ENCODE measurements at places on chromosomes 12 and 14. TPM values are rescaled to one million over a fixed set of nuclear protein-coding genes. Genes with fewer than 3 reads are reported as not detected.

The TAS2R46 gene
- 3.2 TPM for total RNA-seq

- no peaks in the 10 kb centered on the region for H3K4me1 ChIP-seq
- H3K27me3 ChIP-seq: no peaks in the 10 kb centered on the region
- no peak for DNase-seq
- no peaks in the 10 kb centered on the region for H3K36me3 ChIP-seq
These were observed 1137.1 kb downstream of the FSCB start for GRCh38 chr14:43369710-43370564.

DNA sequence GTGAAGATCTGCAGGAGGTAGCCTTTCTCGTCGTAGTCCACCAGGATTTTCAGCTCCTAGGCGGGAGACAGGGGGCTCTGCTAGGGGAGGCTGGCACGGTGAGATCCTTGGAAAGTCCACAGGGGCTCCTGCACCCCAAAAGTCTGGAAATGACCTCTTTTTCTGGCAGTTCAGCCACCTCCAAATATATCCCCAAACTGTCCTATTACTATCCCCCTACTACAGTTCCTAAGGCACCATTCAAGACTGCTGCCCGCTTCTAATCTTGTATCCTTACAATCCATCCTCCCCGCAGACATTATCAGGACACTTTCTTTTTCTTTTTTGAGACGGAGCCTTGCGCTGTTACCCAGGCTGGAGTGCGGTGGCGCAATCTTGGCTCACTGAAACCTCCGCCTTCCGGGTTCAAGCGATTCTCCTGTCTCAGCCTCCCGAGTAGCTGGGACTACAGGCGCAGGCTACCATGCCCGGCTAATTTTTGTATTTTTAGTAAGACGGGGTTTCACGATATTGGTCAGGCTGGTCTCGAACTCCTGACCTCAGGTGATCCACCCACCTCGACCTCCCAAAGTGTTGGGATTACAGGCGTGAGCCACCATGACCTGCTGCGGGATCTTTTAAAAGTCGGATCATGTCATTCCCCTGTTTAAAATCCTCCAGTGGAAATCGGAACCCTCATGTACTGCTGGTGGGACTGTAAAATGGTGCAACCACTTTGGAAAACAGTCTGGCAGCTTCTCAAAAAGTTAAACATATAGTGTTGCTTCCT is 18.5 kb downstream of the HPD start:
- DNase-seq: no peak
- peak overlapping the region; percentile 78 for H3K27ac ChIP-seq
- H3K4me3 ChIP-seq: peak overlapping the region; percentile 64
- no peaks in the 10 kb centered on the region for H3K27me3 ChIP-seq

- no peaks in the 10 kb centered on the region for H3K36me3 ChIP-seq
- H3K4me1 ChIP-seq: no peaks in the 10 kb centered on the region
- no peak overlapping the region for H3K27ac ChIP-seq
- no peak overlapping the region for H3K4me3 ChIP-seq
- H3K27me3 ChIP-seq: no peaks in the 10 kb centered on the region
- no peak for DNase-seq
These were observed 42.2 kb downstream of the ZCRB1 start for GRCh38 chr12:42283739-42284138.

DNA sequence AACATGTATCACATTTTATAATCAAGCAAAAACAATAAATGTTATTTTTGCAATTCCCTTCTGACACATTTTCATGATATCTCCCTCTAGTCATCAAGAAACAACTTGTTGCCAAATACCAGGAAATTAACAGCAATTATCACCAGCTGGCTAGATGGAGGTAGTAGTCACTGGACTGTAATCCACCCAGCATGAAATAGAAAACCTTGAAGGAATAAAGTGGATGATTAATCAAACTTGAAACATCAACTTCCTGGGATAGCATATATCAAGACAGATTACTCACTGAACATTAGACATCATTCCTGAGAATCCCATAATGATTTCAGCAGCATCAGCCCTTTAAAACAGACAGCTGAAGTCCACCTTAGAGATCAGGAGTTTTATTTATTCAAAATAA is 259.0 kb downstream of the CCDC59 start:
- no peaks in the 10 kb centered on the region for H3K27me3 ChIP-seq
- H3K36me3 ChIP-seq: no peaks in the 10 kb centered on the region
- no peak overlapping the region for H3K4me3 ChIP-seq
- H3K4me1 ChIP-seq: no peaks in the 10 kb centered on the region
- H3K27ac ChIP-seq: no peak overlapping the region

DNA sequence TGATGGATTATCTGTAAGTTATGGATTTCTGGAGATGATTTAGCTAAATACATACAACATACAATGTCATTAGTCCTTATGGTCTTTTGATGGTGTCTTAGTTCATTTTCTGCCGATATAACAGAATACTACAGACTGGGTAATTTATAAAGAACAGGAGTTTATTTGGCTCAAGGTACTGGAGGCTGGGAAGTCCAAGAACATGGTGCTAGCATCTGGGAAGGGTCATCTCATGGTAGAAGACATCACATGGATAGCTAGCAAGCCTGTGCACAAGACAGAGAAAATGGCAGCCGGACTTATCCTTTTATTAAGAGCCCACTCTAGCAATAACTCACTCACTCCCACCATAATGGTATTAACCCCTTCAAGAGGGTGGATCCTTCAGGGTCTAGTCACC is 24.2 kb downstream of the KLHL28 start:
- H3K36me3 ChIP-seq: peaks cover 6% of the 10 kb centered on the region
- no peak overlapping the region for H3K27ac ChIP-seq
- H3K27me3 ChIP-seq: no peaks in the 10 kb centered on the region
- DNase-seq: no peak
- no peaks in the 10 kb centered on the region for H3K4me1 ChIP-seq
- no peak overlapping the region for H3K4me3 ChIP-seq

- peak; percentile 25 for DNase-seq
- peaks cover 10% of the 10 kb centered on the region for H3K36me3 ChIP-seq
- peak overlapping the region; percentile 94 for H3K4me3 ChIP-seq
- no peaks in the 10 kb centered on the region for H3K27me3 ChIP-seq
- H3K27ac ChIP-seq: peak overlapping the region; percentile 100
These were observed 2.8 kb downstream of the ZFP36L1 start for GRCh38 chr14:68789821-68790643.

DNA sequence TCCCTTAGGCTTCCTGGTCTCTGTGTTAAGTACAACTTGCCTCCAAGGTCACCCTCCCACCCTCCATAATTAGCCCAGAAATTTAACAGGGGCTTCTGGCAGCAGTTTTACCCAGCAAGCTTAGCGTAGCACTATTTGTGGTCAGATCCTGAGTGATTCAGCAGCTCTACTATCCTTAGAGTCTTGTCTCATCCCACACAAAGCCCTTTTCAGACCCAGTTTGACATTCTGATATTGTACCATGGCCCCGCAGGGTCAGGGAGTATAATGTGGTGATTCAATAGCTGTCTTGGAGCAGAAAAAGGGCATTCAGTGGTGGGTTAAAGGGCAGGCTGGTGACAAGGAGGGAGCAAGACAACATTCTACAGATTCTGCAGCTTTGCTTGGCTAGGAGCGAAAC is 153.8 kb upstream of the DDHD1 start:
- DNase-seq: no peak
- H3K27ac ChIP-seq: peak overlapping the region; percentile 22
- no peaks in the 10 kb centered on the region for H3K36me3 ChIP-seq
- H3K4me3 ChIP-seq: no peak overlapping the region

DNA sequence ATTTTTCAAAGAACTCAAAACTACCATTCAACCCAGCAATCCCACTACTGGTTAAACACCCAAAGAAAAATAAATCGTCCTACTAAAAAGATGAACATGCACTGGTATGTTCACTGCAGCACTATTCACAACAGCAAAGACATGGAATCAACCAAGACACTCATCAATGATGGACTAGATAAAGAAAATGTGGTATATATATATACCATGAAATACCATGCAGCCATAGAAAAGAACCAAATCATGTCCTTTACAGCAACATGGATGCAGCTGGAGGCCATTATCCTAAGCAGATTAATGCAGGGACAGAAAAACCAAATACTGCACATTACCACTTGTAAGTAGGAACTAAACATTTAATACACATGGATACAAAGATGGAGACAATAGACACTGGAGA is 3.8 kb upstream of the ANO6 start:
- H3K27ac ChIP-seq: no peak overlapping the region
- no peaks in the 10 kb centered on the region for H3K4me1 ChIP-seq
- H3K27me3 ChIP-seq: no peaks in the 10 kb centered on the region
- no peaks in the 10 kb centered on the region for H3K36me3 ChIP-seq

The LHX5 gene
- total RNA-seq: not detected

- H3K27me3 ChIP-seq: no peaks in the 10 kb centered on the region
- no peak overlapping the region for H3K4me3 ChIP-seq
- DNase-seq: no peak
- H3K36me3 ChIP-seq: no peaks in the 10 kb centered on the region
These were observed 377.0 kb downstream of the NPAS3 start for GRCh38 chr14:33315721-33316120.

The GPD1 gene
- total RNA-seq: 235 TPM

DNA sequence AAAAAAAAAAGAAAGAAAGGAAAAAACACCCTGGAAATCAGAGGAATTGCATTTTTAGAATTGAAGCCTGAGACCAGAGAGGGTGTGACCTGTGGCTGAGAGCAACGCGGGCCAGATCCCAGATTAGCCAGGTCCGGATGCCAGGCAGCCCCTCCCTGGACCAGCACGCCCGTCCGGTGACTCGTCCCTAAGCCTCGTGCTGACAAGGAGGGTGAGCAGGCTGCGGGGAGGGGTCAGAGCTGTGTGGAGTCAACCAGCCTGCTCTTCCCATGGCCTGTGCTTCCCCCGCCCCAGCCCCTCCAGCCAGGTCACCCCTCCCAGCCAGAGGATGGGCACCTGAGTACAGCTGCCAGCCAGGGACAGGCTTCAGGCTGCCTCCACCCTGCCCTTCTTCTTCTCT is 4.2 kb upstream of the KLC1 start:
- H3K4me1 ChIP-seq: peaks cover 5% of the 10 kb centered on the region
- H3K36me3 ChIP-seq: no peaks in the 10 kb centered on the region
- DNase-seq: peak; percentile 67
- H3K27me3 ChIP-seq: no peaks in the 10 kb centered on the region
- peak overlapping the region; percentile 13 for H3K4me3 ChIP-seq
- H3K27ac ChIP-seq: peak overlapping the region; percentile 77

GRCh38 chr12:121805171-121806008 is 1.6 kb downstream of the SETD1B start:
- H3K4me3 ChIP-seq: peak overlapping the region; percentile 80
- peak overlapping the region; percentile 100 for H3K27ac ChIP-seq
- H3K36me3 ChIP-seq: no peaks in the 10 kb centered on the region
- no peaks in the 10 kb centered on the region for H3K4me1 ChIP-seq
- no peak for DNase-seq

GRCh38 chr14:106395456-106396050 is 869.2 kb downstream of the TMEM121 start:
- H3K4me3 ChIP-seq: no peak overlapping the region
- H3K27ac ChIP-seq: no peak overlapping the region
- no peak for DNase-seq
- H3K36me3 ChIP-seq: no peaks in the 10 kb centered on the region
- no peaks in the 10 kb centered on the region for H3K4me1 ChIP-seq

GRCh38 chr14:47207617-47208016 is 467.8 kb downstream of the MDGA2 start:
- no peaks in the 10 kb centered on the region for H3K27me3 ChIP-seq
- DNase-seq: no peak
- H3K36me3 ChIP-seq: no peaks in the 10 kb centered on the region

GRCh38 chr12:88805286-88805685 is 225.0 kb upstream of the KITLG start:
- no peak for DNase-seq
- no peaks in the 10 kb centered on the region for H3K27me3 ChIP-seq
- H3K36me3 ChIP-seq: no peaks in the 10 kb centered on the region
- H3K4me3 ChIP-seq: no peak overlapping the region
- H3K4me1 ChIP-seq: no peaks in the 10 kb centered on the region

The TAS2R8 gene
- not detected for total RNA-seq

- H3K4me3 ChIP-seq: no peak overlapping the region
- no peak for DNase-seq
- H3K27ac ChIP-seq: no peak overlapping the region
- no peaks in the 10 kb centered on the region for H3K36me3 ChIP-seq
- no peaks in the 10 kb centered on the region for H3K4me1 ChIP-seq
These were observed 11.3 kb upstream of the PLBD2 start for GRCh38 chr12:113347107-113347506.

- H3K4me1 ChIP-seq: no peaks in the 10 kb centered on the region
- H3K4me3 ChIP-seq: no peak overlapping the region
- H3K27me3 ChIP-seq: no peaks in the 10 kb centered on the region
- no peak overlapping the region for H3K27ac ChIP-seq
- no peaks in the 10 kb centered on the region for H3K36me3 ChIP-seq
These were observed 7.3 kb downstream of the CLEC7A start for GRCh38 chr12:10122689-10123088.

DNA sequence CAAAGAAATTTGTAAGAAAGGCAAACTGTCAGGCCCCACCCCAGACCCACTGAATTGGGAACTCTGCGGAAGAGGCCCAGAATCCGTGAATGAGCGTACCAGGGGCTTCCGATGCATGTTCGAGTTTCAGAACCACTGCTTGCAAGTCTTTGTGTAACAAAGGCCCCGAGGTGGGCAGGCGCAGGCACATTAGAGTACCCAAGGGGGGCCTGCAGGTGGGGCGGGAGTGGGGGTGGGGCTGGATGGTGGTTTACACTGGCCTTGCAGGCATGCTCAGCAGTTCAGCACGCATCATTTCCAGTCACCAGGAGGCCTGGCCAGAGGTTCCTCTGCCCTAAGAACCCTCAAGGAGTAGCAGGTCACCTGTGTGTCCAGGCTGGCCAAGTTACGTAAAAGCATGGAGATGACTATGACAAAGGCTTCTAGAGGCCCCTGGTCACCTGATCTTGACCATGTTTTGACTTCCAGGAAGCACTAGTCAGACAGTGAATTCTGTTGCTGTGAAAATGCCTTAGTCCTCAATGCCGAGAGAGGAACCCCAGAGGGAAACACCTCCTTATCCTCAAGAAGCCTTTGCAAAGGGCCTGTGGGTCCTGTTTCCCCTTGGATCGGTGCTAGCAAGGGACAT is 33.2 kb upstream of the IRF2BPL start:
- H3K4me3 ChIP-seq: no peak overlapping the region
- no peaks in the 10 kb centered on the region for H3K36me3 ChIP-seq
- H3K27me3 ChIP-seq: no peaks in the 10 kb centered on the region
- DNase-seq: no peak
- H3K27ac ChIP-seq: no peak overlapping the region

The SYCP3 gene
- 0.33 TPM for total RNA-seq

Data from breast epithelium (tissue), 4 donors.